ENCODE measurements at places on chromosomes 13 and 19.

DNA sequence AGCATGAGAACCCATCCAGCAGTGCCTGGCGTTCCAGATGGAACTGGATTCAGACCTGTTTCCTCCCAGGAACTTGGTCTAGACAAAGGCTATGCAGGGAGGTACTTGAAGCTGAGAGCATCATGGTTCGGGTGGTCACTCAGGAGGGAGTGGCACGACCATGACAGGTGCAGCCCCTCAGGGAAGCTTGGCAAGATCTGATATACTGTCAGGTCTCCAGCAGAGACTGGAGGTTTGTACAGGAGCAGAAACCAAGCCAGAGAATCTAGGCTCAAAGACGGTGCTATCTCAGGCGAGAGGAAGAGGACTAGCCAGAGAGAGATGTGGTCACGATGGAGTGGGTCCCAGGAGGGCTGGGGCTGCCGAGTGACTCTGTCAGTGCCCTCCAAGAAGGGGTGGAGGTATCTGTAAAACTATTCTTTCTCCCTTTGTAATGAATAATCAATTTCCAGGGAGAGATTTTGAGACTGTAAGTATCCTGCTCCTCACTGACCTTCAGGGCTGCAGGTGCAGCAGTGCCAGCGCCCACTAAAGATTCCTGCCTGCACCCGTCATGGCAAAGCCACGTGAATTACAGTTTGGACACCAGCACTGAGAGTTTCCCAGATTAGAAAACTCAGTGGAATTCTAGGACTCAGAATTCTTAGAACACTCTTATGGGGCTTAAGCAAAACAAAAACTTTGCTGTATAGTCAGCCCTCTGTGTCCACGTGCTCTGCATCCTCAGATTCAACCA, 10.2 kb upstream of the DCUN1D2 start:
- no peak for DNase-seq

GRCh38 chr13:33256148-33256840, 29.3 kb downstream of the STARD13 start:
- DNase-seq: no peak

DNA sequence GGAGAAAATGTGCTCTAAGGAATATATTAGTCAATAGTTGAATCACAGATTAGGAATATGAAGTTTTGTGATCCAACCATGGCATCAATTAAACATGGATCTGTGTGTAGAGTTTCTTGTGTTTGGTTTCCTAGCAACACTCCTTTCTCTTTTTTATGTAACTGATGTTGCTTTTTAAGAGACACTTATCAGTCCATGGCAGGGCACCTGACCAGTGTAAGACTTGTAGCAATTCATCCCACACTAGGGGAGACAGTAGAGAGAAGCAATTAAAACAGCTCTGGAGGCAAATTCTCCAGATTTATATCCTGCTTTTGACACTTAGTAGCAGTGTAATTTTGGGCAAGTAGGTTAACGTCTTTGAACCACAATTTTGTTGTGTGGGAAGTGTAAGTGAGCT, 1229.0 kb downstream of the PCDH9 start:
- no peak for DNase-seq

DNA sequence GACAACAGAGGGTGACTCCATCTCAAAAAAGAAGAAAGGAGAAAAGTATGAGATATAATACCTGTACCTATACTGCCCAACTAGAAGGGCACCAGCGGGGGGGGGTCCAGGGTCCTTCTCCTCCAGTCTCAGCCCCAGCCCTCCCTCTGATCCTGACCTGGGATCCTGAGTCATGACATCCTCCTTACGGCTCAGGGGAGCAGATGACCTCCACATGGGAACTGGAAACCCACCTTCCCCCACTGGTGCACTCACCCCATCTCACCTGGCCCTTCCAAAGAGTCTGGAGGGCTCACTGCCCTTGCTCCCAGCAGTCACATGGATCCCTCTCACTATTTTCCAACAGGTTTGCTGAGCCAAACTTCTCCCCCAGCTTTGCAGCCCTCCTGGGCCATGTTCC, 24.2 kb downstream of the TUBA3C start:
- DNase-seq: no peak

- DNase-seq: no peak
These were observed 98.4 kb upstream of the RAP2A start for GRCh38 chr13:97335488-97336134.

DNA sequence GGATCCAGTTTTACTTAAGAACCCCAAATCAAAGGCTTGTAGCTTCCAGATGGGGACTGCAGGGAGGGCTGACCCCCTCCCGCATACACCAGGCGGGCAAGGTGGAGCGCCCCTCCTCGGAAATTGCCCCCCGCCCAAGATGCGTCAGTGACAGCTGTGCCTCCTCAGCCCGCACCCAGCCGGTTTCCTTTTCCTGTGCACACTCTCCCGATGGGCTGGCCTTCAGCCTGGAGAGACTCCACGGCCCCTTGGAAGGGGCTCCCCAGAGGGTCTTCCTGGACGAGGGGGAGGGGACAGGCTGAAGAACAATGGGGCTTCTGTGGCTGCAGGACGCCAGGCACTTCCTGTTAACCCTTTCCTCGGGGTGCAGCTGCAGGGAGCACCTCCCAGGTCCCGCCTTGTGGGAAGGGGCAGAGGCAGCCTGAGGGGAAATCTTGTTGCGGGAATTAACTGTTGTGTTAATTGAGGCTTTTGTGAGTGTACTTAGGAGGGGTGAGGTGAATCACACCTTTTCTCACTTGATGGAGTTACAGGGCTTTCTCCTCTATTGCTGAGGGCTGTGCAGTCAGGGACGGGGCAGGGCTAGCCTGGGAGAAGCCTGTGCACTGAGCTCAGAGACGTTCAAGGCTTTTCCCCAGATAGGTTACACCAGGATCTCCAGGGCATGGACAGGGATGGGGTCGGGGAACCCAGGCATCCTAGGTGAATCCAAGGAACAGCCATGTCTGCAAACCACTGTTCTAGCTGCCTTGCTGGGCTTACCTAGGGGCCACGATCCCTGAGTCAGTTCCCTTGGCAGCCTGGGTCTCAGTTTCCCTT, 14.3 kb downstream of the IER2 start:
- no peak for DNase-seq

GRCh38 chr13:34833562-34834182, 108.4 kb upstream of the NBEA start:
- DNase-seq: no peak

GRCh38 chr13:42011601-42012350, 36.7 kb upstream of the DGKH start:
- no peak for DNase-seq

DNA sequence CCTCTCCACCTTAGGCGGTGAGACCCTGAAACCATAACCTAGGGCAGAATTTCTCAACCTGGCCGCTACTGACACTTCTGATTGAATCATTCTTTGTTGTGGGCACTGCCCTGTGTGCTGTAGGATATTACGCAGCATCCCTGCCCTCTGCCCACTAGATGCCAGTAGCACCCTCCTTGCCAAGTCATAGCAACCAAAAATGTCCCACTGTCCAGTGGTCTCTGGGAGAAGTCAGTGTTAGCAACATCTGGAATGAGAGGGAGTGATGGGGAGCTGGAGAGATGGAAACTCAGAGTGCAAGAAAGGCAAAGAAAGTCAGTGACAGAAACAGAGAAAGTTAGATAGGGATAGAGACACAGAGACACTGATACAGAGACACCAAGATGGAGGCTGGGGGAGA, 13.6 kb downstream of the KLK4 start:
- DNase-seq: no peak

GRCh38 chr19:7104747-7105447, 35.4 kb downstream of the ZNF557 start:
- no peak for DNase-seq

DNA sequence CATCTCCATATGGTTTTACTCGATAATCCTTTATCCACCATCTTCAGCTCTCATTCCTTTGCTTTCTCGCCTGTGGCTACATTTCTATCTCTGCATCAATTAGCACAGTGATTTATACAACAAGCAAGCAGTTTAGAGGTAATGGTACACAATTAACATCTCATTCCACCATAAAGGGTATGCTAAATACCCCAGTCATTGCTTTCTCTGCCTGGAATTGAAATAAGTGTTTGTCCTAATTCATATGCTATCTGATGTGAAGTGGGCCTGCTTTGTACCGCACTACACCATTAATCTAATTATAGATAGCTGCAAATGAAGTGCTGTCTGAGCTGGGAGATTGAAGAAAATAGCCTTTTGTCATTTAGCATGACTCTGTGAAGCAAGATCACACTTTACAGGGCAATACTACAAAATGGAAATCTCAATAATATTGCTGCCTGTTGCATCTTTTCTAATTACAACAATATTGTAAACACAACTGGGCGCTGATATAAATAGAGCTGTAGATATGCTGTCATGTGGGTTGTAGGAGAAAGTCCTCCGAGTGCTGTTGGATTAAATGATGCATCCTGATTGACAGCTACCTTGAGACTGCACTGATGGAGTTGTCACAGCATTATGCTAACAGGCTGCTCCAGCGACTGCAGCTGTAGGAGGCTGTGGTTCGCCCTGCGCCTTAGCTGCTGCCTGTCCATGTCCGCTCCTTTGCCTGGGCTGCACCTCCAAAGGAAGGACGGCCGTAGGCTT, 78.2 kb downstream of the GGACT start:
- no peak for DNase-seq

DNA sequence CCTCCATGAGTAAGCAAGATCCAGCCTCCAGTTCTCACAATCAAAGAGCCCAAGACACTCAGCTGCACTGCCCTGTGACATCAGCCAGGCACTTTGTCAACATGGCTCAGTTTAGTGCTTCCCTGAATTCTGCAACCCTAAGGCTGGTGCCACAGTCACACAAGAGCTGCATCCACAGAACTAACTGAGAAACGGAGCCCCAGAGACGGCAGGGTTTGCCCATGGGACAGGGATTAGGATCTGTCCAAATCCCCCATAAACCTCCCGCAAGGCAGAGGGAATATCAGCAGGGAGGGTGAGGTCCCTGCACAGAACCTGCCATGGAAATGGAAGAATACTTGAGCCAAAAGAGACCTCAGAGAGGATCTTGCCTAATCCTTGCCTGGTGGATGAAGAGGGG, 70.4 kb upstream of the UQCRFS1 start:
- no peak for DNase-seq

DNA sequence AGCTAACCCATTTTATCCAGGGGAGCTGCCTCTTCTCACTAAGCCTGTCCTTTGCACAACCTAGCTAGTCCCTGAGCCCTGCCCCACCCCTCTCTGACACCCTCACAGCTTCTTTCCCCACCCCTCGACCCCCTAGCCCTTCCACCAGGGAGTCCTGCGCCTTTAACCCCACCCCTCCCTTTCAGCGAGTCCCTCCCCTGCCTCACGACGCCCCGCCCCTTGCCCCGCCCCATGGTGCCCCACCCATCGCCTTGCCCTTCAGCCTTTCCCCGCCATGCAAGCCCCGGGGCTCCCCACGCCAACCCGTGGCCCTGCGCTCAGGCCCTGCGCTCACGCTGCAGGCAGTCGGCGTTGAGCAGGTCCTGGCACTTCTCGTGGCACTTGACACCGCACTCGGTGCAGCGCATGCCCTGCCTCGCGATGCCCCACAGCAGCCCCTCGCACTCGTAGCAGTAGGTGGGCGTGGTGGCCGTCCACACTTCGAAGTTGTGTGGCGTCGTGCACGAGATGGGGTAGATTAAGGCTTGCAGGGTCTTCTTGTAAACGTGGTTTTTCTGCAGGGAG, 40.0 kb downstream of the UNC13A start:
- DNase-seq: no peak

DNA sequence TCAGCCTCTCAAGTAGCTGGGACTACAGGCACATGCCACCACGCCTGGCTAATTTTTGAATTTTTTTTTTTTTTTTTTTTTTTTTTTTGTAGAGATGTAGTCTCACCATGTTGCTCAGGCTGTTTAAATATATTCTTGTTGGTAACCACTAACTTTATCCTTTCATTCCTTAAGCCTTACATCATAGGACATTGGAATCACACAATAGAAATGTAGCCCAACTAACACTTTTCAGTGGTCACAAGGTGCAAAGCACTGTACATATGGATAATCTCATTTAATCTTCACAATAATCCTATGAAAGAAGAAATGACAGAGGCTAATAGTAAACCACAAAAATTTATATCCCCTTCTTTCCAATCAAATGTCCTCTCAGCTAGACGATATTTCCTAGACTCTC, 417.8 kb upstream of the DACH1 start:
- no peak for DNase-seq

DNA sequence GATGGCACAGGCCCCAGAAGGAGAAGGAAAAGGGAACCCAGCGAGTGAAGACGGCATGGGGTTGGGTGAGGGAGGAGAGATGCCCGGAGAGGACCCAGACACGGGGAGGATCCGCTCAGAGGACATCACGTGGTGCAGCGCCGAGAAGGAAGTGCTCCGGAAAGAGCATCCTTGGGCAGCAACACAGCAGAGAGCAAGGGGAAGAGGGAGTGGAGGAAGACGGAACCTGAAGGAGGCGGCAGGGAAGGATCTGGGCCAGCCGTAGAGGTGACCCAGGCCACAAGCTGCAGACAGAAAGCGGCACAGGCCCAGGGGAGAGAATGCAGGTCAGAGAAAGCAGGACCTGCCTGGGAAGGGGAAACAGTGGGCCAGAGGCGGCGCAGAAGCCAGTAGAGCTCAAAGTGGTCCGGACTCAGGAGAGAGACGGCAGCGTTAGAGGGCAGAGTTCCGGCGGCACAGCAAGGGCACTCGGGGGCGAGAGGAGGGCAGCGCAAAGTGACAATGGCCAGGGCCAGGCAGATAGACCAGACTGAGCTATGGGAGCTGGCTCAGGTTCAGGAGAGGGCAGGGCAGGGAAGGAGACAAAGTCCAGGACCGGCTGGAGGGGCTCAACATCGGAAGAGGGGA, 1.1 kb downstream of the PPP1R12C start:
- DNase-seq: no peak

DNA sequence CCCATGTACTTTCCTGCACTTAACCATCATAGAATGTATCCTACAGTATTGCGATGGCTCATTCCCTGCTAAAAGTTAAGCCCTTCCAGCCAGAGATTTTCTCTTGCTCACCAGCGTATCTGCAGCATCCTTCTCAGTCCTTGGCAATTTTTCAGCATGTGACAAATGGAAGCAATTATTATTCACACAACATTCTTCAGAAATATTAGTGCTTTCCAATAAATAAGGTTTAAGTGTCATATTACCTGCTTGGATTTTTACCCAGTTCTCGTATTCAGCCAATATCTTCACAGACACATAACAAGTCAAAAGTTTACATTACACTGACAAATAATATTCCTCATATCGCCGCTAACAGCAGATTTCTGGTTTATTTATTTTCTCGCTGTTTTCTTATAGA, 82.3 kb downstream of the POU4F1 start:
- DNase-seq: no peak

DNA sequence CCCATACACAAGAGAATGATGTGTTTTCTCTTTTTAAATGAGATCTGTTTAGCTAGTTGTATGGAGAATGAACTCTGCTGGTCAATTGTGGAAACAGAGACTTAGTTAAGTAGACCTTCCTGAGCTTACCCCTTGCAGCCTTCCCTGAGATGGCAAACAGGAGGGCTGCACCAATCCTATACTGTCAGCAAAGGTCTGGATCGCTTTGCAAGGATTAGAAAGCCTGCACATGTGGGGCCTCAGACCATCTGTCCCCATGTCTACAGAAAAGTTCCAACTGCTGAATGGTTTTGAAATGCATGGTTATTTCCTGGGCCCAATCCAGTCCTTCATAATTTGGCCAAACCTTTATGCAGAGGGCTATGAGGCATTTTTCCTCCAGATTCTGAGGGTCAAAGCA, 183.9 kb upstream of the SLC10A2 start:
- no peak for DNase-seq

GRCh38 chr19:347946-348861, 3.6 kb upstream of the MIER2 start:
- DNase-seq: no peak

Measured in activated CD4-positive, CD25-positive, alpha-beta regulatory T cell (primary cell).